ENCODE measurements at places on chromosomes 4 and X.

DNA sequence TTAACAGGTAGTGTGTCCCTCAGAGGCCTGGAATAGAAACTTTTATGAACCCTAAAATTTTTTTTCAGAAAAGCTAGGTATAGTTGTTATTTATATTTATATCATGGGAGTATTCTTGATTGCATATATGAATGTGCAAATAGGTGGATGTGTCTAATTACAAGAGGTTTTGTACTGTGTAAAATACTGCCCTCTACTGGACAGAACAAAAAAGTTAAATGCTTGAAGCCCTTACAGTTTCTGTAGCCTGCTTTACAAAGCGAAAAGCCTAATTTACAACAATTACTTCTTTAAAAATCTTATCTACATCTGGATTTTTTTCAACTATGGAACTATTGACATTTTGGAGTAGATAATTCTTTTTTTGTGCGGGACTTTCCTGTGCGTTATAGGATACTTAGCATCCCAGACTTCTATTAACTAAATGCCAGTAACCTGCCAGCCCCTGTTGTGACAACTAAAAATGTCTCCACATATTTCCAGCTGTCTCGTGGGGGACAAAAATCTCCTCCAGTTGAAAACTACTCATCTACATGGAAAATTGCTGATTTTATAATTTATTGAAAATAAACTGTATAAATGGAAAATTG lies 35.1 kb downstream of the ENPEP start:
- peak; percentile 46 for DNase-seq

DNA sequence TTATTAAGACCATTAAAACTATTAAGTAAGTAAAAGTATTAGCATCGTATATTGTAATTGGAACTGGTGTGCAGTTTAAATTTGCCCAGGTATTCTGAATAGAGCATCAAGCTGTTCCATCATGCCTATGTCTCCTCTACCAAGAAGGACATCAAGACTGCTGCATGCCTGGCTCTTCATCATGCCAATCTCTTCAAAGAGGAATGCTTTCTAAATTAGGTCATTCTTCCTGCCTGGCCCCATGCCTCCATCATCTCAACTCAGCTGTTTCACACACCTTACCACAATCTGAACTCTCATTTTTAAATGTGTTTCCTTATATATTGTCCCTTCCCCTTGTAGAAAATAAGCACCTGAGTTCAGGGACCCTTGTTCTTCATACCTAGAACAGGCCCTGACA lies 270.5 kb upstream of the PPARGC1A start:
- DNase-seq: no peak

DNA sequence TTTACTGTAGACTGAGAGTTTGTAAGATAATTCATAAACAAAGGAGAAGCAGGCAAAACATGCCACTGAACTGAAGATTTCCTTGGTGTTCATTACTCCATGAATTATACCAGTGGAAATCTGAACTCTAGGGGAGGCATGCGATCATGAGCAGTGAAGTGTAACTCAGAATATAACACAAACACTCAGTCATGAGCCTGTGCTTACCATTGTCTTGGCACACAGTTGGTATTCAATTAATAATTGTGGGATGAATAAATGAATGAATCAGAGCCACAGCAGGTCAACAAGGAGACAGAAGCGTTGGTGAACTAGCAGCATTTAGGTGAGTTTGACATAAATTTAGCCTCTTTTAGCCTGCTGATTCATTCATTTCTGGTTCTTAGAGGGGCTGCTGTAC lies 263.5 kb upstream of the DKK2 start:
- DNase-seq: no peak

- no peak for DNase-seq
Measured at GRCh38 chrX:98299785-98300184, 1416.1 kb downstream of the RPA4 start.

- DNase-seq: no peak
Measured at GRCh38 chr4:78464265-78464664, 87.3 kb upstream of the ANXA3 start.

DNA sequence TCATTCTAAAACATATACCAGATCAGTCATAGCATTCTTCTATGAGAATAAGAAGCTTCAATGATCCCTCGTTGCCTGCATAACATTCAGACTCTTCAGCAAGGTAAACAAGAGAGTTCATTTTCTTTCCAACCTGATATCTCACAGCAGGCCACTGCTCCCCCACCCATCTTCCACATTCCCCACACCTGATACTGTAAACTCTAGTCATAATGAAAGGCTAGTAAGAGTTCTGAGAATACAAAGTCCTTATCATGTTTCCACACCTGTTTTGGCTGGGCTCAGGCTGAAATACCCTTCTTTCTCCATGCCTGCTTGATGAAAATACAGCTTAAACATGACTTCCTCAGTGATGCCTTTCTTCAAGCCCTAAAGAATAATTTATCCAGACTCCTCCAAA lies 2.3 kb upstream of the AASDH start:
- no peak for DNase-seq

DNA sequence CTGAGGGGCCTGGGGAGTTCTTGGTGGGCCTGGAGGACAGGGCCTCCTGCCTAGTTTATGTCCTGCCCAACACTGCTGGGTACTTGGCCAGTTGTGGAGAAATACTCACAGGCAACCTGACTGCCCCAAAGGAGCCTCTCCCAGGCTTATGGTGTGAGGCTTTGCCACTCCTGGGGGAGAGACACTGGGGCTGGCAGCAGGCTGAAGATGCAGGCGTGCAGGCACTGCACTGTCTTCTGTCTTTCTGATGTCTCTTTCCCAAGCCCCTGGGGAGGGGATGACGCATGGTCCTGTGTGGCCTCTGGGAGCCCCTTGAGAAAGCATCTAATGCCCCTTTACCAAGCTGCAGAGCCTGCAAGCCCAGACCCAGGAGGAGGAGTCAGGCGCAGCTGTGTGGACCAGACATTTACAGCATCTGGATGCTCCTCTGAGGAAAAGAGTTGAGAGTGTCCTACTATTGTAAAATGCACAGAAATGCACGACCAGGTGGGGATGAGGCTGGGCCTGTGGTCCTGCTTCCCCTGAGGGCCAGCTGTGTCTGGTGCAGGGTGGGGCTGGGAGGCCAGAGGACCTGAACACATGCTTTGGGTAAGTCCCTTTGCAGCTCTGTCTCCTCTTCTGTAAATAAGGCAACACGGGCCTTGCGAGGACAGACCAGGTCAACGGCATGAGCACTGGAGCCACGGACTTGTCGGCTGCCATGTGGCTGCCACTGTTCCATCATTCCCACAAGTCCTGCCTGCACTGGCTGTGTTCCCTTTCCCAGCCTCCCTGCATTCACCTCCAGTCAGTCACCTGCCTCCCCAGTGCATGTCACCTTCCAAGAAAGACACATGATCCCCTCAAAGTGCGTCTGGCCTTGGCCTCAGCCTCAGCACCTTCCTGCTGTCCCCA lies 8.4 kb downstream of the TMEM271 start:
- no peak for DNase-seq

DNA sequence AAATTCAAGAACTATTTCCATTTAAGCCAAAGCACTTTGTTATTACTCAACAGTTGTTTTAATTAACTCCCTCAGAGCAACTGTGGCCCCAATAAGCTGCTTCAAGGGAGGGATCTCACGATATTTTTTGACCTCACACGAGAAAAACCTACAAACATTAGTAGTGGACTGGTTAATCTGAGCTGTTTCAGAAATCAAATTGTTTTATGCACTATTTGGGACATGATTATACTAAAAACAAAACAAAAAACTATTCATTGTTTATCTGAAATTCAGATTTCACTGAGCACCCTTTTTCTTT lies 74.3 kb downstream of the DCHS2 start:
- no peak for DNase-seq

GRCh38 chrX:12978205-12979025 lies 3.5 kb downstream of the TMSB4X start:
- DNase-seq: peak; percentile 87

GRCh38 chrX:23911126-23911835 lies 3.5 kb downstream of the CXorf58 start:
- no peak for DNase-seq

GRCh38 chrX:130714135-130714534 lies 188.9 kb downstream of the ENOX2 start:
- no peak for DNase-seq

GRCh38 chr4:128787509-128788311 lies 21.8 kb upstream of the JADE1 start:
- no peak for DNase-seq

- no peak for DNase-seq
Measured at GRCh38 chrX:141838016-141838415, at the start of gene MAGEC3. TSS of gene MAGEC3 (plus strand) at chrX:141838316. CDS start at chrX:141838316, 0 bp downstream.
